Smooth muscle cell of the coronary artery (primary cell): ENCODE measurements at places on chromosomes 1 and 21. TPM values are rescaled to one million over a fixed set of nuclear protein-coding genes. Genes with fewer than 3 reads are reported as not detected.

SPRR2E gene
- not detected in 2 replicates for total RNA-seq

COL11A1 gene
- total RNA-seq = 0.45 and 6.7 TPM in 2 replicates

LPAR3 gene
- 0.45 and 10.2 TPM in 2 replicates for total RNA-seq

WNT2B gene
- 1.2 and 1.7 TPM in 2 replicates for total RNA-seq

OVAAL gene
- not detected in 2 replicates for total RNA-seq

KRTAP7-1 gene
- not detected in 2 replicates for total RNA-seq

FCMR gene
- not detected in 2 replicates for total RNA-seq

CELA3A gene
- not detected in 2 replicates for total RNA-seq

POLR3C gene
- total RNA-seq = 21.0 and 28.4 TPM in 2 replicates

ADAMTSL4 gene
- total RNA-seq = 1.4 and 3.4 TPM in 2 replicates

SELE gene
- total RNA-seq = 0.45 TPM in 1 of 2 replicates, not detected in the other

CCNL2 gene
- 92.2 and 99.7 TPM in 2 replicates for total RNA-seq

SETDB1 gene
- 27.1 and 36.5 TPM in 2 replicates for total RNA-seq

DYNLT5 gene
- 0.15 and 0.23 TPM in 2 replicates for total RNA-seq

C1orf74 gene
- total RNA-seq = 1.4 and 3.0 TPM in 2 replicates

MYBPH gene
- total RNA-seq = 0.35 TPM in 1 of 2 replicates, not detected in the other

SYT6 gene
- total RNA-seq = not detected in 2 replicates

MEX3A gene
- 0.47 and 4.7 TPM in 2 replicates for total RNA-seq

MORC3 gene
- total RNA-seq = 30.1 and 37.8 TPM in 2 replicates

OR2T2 gene
- not detected in 2 replicates for total RNA-seq

ASCL5 gene
- total RNA-seq = not detected in 2 replicates

CD247 gene
- 0.12 TPM in 1 of 2 replicates, not detected in the other for total RNA-seq

DIRAS3 gene
- total RNA-seq = 2.9 and 3.8 TPM in 2 replicates

ADSS2 gene
- 17.6 and 37.1 TPM in 2 replicates for total RNA-seq

CFAP107 gene
- not detected in 2 replicates for total RNA-seq

FAM72B gene
- total RNA-seq = 0.90 and 2.1 TPM in 2 replicates

PTGFR gene
- 7.8 and 58.9 TPM in 2 replicates for total RNA-seq

RHD gene
- total RNA-seq = not detected in 2 replicates

KCND3 gene
- 0.08 and 7.3 TPM in 2 replicates for total RNA-seq

DHX9 gene
- total RNA-seq = 132 and 137 TPM in 2 replicates

NFYC gene
- total RNA-seq = 19.1 and 45.6 TPM in 2 replicates

NR1I3 gene
- total RNA-seq = not detected in 2 replicates

CYP4X1 gene
- 0.12 and 0.23 TPM in 2 replicates for total RNA-seq

CLDN14 gene
- total RNA-seq = 0.12 and 5.5 TPM in 2 replicates

C8B gene
- total RNA-seq = not detected in 2 replicates

KCNC4 gene
- total RNA-seq = 1.2 and 5.3 TPM in 2 replicates

MX2 gene
- 0.60 and 2.5 TPM in 2 replicates for total RNA-seq

OPRD1 gene
- total RNA-seq = under 0.01 TPM in 1 of 2 replicates, not detected in the other

FUCA1 gene
- 12.4 and 14.4 TPM in 2 replicates for total RNA-seq
